ENCODE measurements at places on chromosomes 7 and 10. TPM values are rescaled to one million over a fixed set of nuclear protein-coding genes. Genes with fewer than 3 reads are reported as not detected.

- peak; percentile 47 for DNase-seq
- no peak overlapping the region for H3K4me3 ChIP-seq
- H3K27me3 ChIP-seq = no peaks in the 10 kb centered on the region
Observed at GRCh38 chr10:810351-810846, 120.9 kb upstream of the DIP2C start.

DNA sequence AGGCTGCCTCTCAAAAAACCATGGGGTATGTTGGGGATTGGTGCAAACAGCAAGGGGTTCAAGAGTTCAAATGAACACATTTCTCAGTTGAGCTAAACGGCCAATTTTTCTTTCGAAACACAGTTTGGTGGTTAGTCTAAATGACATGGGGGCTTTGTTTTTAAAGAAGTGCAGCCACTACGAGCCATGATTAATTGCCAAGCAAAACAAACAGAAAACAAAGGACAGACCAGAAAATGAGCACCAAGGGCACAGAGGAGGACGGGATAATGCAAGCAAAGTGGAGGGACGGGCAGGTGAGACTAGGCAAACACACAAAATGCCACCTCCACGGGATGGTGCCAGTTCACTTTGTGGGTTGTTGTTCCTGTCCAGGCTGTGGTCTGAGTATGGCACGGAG, 64.5 kb upstream of the PDLIM1 start:
- H3K36me3 ChIP-seq = peaks cover 99% of the 10 kb centered on the region
- peak overlapping the region; percentile 8 for H3K27ac ChIP-seq
- DNase-seq = no peak
- H3K4me3 ChIP-seq = no peak overlapping the region

DNA sequence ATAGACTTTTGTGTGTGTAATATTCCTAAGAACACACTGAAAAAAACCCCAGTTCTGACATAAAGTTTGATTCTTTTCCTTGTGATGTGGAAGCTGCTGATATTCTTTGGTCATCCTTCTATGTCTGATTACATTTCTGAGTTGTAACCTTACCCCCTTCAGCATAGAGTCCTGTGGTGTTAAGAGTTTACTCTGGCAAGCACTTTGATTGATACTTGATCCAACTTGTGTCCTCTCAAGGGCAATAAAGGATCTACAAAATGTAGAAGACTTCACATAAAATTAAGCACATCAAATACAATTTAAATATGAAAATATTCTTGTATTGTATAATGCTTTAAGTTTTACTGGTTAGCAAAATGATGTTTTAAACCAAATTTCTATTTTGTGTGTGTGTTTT, 221.7 kb upstream of the DKK1 start:
- no peak overlapping the region for H3K4me3 ChIP-seq
- no peaks in the 10 kb centered on the region for H3K4me1 ChIP-seq
- no peak for DNase-seq
- H3K27me3 ChIP-seq = no peaks in the 10 kb centered on the region
- no peak overlapping the region for H3K27ac ChIP-seq
- no peaks in the 10 kb centered on the region for H3K36me3 ChIP-seq

The TUBB8 gene
- not detected for total RNA-seq

GRCh38 chr10:1638889-1639419, 98.4 kb downstream of the ADARB2 start:
- H3K27ac ChIP-seq = no peak overlapping the region
- no peaks in the 10 kb centered on the region for H3K36me3 ChIP-seq
- H3K27me3 ChIP-seq = no peaks in the 10 kb centered on the region

- H3K4me1 ChIP-seq = peaks cover 12% of the 10 kb centered on the region
- no peak overlapping the region for H3K4me3 ChIP-seq
- peaks cover 4% of the 10 kb centered on the region for H3K36me3 ChIP-seq
- H3K27me3 ChIP-seq = no peaks in the 10 kb centered on the region
- no peak overlapping the region for H3K27ac ChIP-seq
Observed at GRCh38 chr10:132615341-132616169, 78.0 kb downstream of the INPP5A start.

DNA sequence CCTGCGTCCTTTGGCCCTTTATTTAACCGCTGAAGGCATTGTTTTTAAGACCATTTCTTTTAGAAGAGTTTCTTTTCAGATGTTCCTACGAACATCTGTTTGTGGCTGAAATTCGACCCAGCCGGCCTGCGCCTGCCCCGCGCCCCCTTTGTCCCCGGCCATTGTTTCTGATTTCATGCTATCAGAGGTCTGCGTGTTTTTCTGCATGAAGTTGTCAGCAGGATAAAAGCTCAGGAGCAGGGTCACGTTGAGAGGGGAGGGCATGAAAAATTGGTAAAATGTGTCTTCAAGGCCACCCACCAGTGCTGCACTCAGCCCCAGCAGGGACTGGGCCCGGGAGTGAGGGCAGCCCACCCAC, 43.1 kb downstream of the NKX6-2 start:
- no peaks in the 10 kb centered on the region for H3K27me3 ChIP-seq
- peaks cover 7% of the 10 kb centered on the region for H3K36me3 ChIP-seq
- no peak overlapping the region for H3K4me3 ChIP-seq
- H3K4me1 ChIP-seq = no peaks in the 10 kb centered on the region

GRCh38 chr7:91323626-91324158, 59.5 kb downstream of the FZD1 start:
- no peaks in the 10 kb centered on the region for H3K36me3 ChIP-seq
- DNase-seq = no peak
- H3K27ac ChIP-seq = no peak overlapping the region
- no peak overlapping the region for H3K4me3 ChIP-seq
- H3K4me1 ChIP-seq = no peaks in the 10 kb centered on the region

DNA sequence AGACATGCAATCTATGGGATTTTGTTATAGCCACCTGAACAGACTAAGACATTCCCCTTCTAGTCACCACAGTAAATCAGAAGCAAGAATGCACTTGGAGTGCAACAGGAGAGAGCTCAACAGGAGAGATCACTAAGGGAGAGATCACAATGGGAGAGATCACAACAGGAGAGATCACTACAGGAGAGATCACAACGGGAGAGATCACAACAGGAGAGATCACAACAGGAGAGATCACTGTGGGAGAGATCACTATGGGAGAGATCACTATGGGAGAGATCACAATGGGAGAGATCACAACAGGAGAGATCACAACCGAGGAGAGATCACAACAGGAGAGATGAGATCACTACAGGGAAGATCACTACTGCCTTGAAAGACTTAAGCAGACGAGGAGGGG, 238.5 kb upstream of the PITRM1 start:
- no peak overlapping the region for H3K4me3 ChIP-seq
- no peaks in the 10 kb centered on the region for H3K36me3 ChIP-seq
- H3K4me1 ChIP-seq = no peaks in the 10 kb centered on the region
- DNase-seq = no peak
- H3K27ac ChIP-seq = no peak overlapping the region

DNA sequence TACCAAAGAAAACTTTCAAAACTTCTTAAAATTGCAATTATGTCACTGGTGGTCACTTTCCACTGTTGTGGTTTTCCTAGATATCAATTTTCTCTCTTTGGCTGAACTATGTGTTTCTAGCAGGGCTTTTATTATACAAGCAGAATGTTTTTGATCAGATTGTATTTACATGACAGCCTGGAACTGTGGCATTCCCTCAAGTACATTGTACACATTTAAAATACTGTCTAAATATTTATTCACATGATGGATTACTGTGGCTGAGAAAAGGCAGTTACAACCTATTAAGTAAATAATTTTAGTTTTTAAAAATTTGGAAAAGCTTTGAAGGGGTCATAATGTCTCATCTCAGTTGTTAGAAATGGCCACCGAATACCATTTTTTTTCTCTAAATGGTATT, 231.9 kb upstream of the PPP1R3A start:
- no peaks in the 10 kb centered on the region for H3K4me1 ChIP-seq
- no peak overlapping the region for H3K27ac ChIP-seq
- no peaks in the 10 kb centered on the region for H3K36me3 ChIP-seq
- DNase-seq = no peak

The ATOH7 gene
- total RNA-seq = not detected

The ZC3HAV1 gene
- total RNA-seq = 15.2 TPM

DNA sequence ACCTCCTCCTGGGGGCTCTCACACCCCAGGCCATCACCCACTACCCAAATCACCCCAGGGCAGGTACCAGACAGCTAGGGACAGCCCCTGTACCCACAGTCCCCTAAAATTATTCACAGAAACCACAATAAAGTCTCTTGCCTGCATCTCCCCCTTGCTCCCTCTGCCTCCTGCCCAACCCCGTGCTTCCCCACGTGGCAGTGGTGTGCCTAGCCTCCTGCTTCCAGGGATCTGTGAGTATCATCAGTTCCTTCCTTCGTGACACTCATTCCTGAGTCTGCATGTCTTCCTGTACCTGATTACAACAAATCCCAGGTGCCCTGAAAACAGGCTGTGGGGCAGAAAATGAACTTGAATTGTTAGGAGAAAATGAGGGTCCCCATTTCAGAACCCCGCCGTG, 61.5 kb downstream of the PRKAG2 start:
- peaks cover 12% of the 10 kb centered on the region for H3K4me1 ChIP-seq
- H3K36me3 ChIP-seq = no peaks in the 10 kb centered on the region
- no peak for DNase-seq

- H3K4me1 ChIP-seq = no peaks in the 10 kb centered on the region
- no peak overlapping the region for H3K4me3 ChIP-seq
- no peaks in the 10 kb centered on the region for H3K36me3 ChIP-seq
- H3K27ac ChIP-seq = no peak overlapping the region
- no peaks in the 10 kb centered on the region for H3K27me3 ChIP-seq
- no peak for DNase-seq
Observed at GRCh38 chr7:106415433-106415832, 130.7 kb upstream of the NAMPT start.

The DNAJC1 gene
- total RNA-seq = 56.9 TPM

The EPHA1 gene
- total RNA-seq = 0.71 TPM

The SCIN gene
- 0.67 TPM for total RNA-seq

GRCh38 chr7:149291036-149291780, 29.2 kb downstream of the ZNF783 start:
- H3K27ac ChIP-seq = no peak overlapping the region
- no peaks in the 10 kb centered on the region for H3K27me3 ChIP-seq
- H3K4me3 ChIP-seq = no peak overlapping the region
- H3K36me3 ChIP-seq = peaks cover 8% of the 10 kb centered on the region
- DNase-seq = no peak
